ENCODE measurements at places on chromosomes 4 and X.

DNA sequence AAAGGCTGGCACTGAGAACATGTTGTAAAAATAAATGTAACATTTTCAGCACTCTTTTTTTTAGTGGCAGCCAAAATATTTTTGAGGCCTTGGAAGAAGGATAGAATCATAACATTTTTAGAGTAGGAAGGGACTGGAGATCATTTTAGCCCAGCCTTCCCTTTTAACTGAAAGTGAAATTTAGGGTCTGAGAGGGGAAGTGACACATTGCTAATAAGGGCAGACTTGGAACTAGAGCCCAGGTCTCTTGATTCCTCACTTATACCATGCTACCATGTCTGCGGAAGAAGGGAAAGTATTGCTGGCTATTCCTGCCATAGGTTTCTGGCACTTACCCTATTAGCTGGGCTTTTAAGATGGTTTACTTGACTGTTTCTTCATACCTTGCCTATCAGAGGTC lies 4.8 kb downstream of the WDR44 start:
- H3K27me3 ChIP-seq: no peaks in the 10 kb centered on the region
- no peak for DNase-seq
- H3K4me3 ChIP-seq: no peak overlapping the region
- H3K4me1 ChIP-seq: peaks cover 28% of the 10 kb centered on the region

DNA sequence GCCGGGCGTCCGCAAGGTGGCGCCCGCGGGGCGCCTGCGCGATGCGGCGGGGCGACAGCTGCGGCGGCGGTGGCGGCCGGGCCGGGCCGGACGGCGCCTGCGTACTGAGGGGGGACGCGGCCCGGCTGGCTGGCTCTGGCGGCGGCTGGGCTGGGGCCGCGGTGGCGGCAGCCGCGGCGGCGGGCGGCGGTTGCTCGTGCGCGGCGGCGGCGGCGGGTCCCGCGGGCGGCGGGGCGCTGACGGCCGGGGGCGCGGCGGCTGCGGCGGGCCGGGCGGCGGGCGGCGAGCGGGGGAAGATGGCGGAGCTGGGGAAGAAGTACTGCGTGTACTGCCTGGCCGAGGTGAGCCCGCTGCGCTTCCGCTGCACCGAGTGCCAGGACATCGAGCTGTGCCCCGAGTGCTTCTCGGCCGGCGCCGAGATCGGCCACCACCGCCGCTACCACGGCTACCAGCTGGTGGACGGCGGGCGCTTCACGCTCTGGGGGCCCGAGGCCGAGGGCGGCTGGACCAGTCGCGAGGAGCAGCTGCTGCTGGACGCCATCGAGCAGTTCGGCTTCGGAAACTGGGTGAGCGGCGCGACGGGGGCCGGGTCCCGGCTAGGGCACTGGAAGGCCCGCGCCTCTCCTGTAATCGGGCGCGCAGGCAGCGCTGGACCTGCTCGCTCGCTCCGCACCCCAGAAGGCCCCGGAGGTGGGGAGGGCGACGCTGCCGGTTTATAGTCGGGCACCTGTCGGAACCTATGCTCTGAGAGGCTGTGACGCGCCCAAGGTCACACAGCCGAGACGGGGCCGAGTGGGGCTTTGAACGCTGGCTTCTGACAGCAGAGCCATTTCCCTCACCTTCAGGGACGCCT lies at the start of gene TADA2B:
TSS of gene TADA2B (plus strand) at position 89 of the 853 bp plus-strand sequence. CDS start at position 297, 208 bp downstream.
- H3K4me3 ChIP-seq: peak within 1 kb of the TSS; percentile 83
- no peaks in the 10 kb centered on the region for H3K36me3 ChIP-seq
- no peak for DNase-seq
- H3K27me3 ChIP-seq: no peaks in the 10 kb centered on the region
- H3K27ac ChIP-seq: peak within 1 kb of the TSS; percentile 75
- H3K4me1 ChIP-seq: peaks cover 13% of the 10 kb centered on the region

DNA sequence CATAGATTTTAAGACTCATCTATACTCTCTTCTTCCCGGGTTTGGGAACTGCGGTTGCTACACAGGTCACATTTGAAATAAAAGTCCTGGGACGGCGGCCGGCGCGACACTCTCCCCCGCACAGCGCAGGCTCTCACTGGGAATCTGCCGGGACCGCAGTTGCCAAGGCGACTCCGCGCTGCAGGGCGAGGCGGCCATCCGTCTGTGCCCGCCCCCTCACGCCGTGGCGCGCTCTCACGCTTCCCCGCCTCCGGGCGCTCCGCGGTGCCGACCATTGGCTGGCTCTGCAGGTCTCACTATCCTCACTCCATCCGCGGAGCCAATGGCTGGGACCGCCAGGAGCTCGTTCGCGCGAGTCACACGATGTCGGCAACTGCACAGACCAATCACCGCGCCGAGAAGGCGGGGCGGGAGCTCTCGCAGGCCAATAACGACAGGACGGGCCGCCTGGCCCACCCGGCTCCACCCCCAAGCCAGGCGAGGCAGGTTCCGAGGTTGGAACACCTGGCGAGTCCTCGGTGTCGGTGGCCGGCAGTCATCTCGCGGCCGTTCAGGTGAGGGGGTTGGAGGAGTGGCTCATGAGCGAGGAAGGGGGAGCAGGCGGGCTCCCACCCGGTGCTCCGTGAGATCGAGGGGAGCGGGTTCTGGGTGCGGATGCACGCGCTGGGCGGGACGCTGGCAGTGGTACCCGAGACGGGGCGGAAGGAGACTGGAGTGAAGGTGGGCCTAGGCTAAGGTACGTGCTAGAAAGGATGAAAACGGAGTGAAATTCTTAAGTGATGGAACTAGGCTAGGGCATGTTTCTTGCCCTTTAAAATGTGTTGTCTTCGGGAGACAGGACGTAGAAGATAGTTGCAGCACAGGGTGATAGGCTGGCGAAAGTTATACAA lies at the start of gene MSMO1:
TSS of gene MSMO1 (plus strand) at position 459 of the 890 bp plus-strand sequence. CDS start 5,702 bp downstream, outside the sequence.
- H3K27ac ChIP-seq: peak within 1 kb of the TSS; percentile 97
- H3K36me3 ChIP-seq: peaks cover 7% of the 10 kb centered on the region
- no peaks in the 10 kb centered on the region for H3K27me3 ChIP-seq
- H3K4me3 ChIP-seq: peak within 1 kb of the TSS; percentile 83
- peaks cover 34% of the 10 kb centered on the region for H3K4me1 ChIP-seq
- DNase-seq: no peak

DNA sequence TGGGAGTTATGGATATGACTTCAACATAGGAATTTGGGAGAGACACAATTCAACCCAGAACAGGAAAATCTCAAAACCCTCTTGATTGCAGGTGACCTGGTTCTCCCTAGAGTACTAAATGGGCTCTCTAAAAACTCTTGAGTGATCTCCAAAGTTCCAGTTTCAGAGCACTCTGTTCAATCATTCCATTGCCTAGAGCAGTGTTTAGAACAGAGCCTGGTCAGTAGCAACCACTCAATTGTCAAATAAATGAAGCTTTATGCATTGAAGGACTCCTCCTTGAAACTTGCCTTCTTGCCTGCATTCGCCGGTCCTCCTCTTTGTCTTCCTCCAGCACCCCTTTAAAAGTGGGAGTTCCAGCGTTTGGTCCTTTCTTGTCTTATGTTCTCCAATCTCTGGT lies 85.8 kb downstream of the KIT start:
- H3K4me3 ChIP-seq: no peak overlapping the region
- no peak for DNase-seq
- H3K36me3 ChIP-seq: no peaks in the 10 kb centered on the region
- peaks cover 10% of the 10 kb centered on the region for H3K4me1 ChIP-seq
- H3K27ac ChIP-seq: no peak overlapping the region

DNA sequence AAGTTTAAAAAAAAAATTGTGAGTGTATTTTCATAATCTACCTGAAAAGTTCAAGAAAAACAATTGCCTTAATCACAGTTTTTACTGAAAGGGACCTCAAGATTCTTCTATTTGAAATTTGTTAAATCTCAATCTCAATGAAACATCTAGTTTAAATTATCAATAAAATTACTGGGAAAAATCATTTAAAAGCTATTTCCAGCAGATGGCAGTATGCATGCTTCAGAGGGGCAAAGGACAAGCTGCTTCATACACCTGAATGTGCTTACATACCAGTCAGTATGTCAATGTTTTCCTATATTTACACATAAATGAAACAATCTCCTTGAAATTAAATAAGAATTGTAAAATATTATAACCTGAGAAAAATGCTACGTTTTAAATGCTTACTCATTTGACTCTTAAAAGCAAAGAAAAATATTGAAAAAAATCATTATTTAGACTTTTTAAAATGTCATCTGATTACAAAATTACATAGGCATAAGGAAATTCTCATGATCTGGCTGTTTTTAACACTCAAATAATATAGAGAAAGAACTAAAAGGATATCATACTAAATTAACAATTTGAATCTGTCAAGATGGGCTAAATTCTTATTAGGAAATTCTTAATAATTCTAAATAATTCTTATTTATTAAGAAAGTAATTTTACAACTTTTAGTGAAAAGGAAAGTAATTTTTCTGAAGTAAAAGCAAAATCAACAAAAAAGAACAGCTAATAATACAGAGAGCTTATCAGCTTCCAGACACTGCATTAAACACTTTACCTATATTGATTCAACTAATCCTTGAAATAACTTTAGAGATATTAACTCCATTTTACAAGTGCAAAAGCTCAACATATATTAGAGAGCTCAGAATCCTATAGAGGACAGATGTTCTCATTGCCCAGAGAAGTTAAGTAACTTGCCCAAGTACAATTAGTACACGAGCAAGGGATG lies 242.1 kb downstream of the ADAMTS3 start:
- H3K27ac ChIP-seq: no peak overlapping the region
- H3K4me1 ChIP-seq: no peaks in the 10 kb centered on the region
- H3K4me3 ChIP-seq: no peak overlapping the region
- no peak for DNase-seq
- H3K36me3 ChIP-seq: no peaks in the 10 kb centered on the region

- no peak overlapping the region for H3K4me3 ChIP-seq
- DNase-seq: no peak
- H3K4me1 ChIP-seq: peaks cover 19% of the 10 kb centered on the region
- no peaks in the 10 kb centered on the region for H3K36me3 ChIP-seq
- H3K27me3 ChIP-seq: no peaks in the 10 kb centered on the region
- H3K27ac ChIP-seq: peak overlapping the region; percentile 45
Measured at GRCh38 chr4:77586951-77587383, 18.7 kb upstream of the CXCL13 start.

- H3K4me1 ChIP-seq: no peaks in the 10 kb centered on the region
- no peaks in the 10 kb centered on the region for H3K36me3 ChIP-seq
- DNase-seq: no peak
- H3K27me3 ChIP-seq: no peaks in the 10 kb centered on the region
- H3K4me3 ChIP-seq: no peak overlapping the region
- H3K27ac ChIP-seq: no peak overlapping the region
Measured at GRCh38 chrX:29407357-29407756, 808.0 kb upstream of the MAGEB2 start.

DNA sequence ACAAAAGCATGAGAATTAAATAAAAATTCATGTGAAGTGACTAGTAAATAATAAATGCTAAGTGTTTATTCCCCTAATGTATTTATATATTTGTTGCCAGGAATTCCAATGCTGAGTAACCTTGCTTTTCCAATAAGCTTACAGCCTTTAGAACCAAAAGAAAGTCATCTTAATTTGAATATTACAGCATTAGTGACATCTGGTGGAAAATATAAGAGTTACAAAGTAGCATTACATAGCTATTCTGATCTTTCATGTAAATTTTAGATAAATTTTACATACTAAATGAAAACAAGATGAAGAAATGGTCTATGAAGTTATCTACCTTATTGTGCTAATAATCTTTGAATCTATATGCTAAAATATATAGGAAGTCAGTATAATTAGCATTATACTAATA lies 10.4 kb downstream of the MAD2L1 start:
- H3K36me3 ChIP-seq: no peaks in the 10 kb centered on the region
- H3K27me3 ChIP-seq: no peaks in the 10 kb centered on the region
- no peak overlapping the region for H3K27ac ChIP-seq
- H3K4me1 ChIP-seq: peaks cover 3% of the 10 kb centered on the region
- no peak for DNase-seq
- no peak overlapping the region for H3K4me3 ChIP-seq

DNA sequence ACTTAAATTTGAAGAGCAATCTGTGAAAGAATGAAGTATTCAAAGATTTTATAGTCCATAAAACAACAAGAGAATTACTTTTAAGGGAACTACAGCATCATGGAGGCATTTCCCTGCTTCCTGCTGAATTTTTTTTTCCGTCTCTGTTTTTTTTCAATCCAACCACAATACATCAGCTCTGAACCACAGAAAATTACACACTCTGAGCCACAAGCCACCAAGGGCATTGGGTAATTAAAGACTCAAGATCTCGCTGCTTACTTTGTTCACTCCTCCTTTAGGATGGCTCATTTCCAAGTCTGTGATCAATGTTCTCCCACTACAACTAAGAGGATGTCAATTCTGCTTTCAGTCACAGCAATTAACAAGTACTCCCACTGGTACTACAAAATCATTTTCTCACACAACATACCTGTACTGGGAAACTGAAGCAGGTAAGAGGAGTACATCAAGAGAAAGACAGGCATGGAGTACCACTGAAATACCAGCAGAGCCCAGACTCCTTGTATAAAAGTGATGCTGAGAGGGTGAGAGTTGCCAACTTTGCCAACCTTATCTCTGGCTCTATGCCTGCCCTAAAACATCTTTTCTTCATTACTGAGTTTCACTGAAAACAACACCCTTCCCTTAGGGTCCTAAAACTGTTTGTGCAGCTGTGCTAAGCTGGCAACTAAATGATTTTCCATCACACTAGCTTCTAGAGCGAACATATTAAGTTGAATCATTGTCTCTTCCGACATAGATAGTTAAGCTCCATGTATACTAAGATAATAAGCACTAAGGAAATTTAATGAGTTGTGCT lies 105.8 kb upstream of the MAGEB18 start:
- H3K4me3 ChIP-seq: no peak overlapping the region
- H3K27ac ChIP-seq: no peak overlapping the region
- no peaks in the 10 kb centered on the region for H3K4me1 ChIP-seq
- DNase-seq: no peak
- no peaks in the 10 kb centered on the region for H3K36me3 ChIP-seq
- H3K27me3 ChIP-seq: no peaks in the 10 kb centered on the region

GRCh38 chr4:986428-986878 lies 391 bp upstream of the IDUA start:
- peak overlapping the region; percentile 53 for H3K4me3 ChIP-seq
- peaks cover 11% of the 10 kb centered on the region for H3K4me1 ChIP-seq
- no peaks in the 10 kb centered on the region for H3K27me3 ChIP-seq
- no peaks in the 10 kb centered on the region for H3K36me3 ChIP-seq

All from keratinocyte (primary cell).